ENCODE measurements at places on chromosomes 6 and 20.
A peak's percentile ranks its signal among the peaks of the same experiment; 100 is the strongest.

GRCh38 chr6:127516662-127517273 lies 2.4 kb downstream of the MTCL3 start:
- DNase-seq = peak; percentile 87

- DNase-seq = no peak
Observed at GRCh38 chr6:143429970-143430369, 20.5 kb downstream of the ADAT2 start.

- no peak for DNase-seq
Observed at GRCh38 chr6:107304421-107305025, 154.8 kb downstream of the PDSS2 start.

GRCh38 chr6:165159460-165159859 lies 149.9 kb downstream of the C6orf118 start:
- no peak for DNase-seq

DNA sequence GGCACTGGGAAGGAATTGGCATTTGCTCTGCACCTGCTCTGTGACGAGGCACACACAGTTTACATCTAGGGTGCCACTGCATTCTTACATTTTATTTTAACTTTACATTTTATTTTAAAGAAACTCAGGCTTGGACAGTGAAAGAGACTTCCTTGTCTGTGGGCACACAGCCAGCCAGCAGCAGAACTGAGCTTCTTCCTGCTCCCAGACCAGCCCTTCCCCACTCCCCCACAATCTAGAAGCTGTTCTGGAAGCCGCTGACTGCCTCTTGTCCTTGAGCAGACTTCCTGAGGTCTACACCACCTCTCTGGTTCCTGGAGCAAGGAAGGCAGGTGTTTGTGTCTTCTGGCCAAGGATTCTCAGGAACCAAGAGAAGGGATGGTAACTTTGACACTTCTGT lies 27.9 kb upstream of the CD93 start:
- no peak for DNase-seq

- no peak for DNase-seq
Observed at GRCh38 chr20:3354247-3354646, 53.2 kb downstream of the DNAAF9 start.

DNA sequence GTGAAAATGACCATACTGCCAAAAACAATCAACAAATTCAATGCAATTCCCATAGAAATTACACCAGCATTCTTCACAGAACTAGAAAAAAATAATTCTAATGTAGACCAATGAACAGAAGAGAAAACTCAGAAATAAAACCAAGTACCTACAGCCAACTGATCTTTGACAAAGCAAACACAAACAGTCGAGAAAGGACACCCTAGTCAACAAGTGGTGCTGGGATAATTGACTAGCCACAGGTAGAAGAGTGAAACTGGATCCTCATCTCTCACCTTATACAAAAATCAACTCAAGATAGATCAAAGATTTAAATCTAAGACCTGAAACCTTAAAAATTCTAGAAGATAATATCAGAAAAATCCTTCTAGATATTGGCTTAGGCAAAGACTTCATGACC lies 44.5 kb upstream of the ZNF133 start:
- DNase-seq = no peak

DNA sequence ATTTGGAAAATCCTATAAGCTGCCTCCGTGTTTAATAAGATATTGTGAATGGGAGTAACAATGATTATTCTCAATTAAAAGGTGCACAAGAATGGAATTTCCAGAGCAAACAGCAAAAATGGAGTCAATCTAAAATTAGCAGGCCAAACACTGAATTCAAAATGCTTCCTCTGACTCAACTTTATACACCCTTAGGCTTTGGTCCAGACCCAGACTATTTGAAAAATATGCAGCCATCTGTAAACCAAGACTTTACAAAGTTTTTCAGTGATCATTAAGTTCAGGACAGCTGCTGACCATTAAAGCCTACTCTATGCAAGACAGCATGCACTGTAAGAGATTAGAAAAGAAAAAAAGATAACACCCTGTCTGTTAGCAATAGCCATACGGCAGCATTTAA lies 39.4 kb upstream of the CCN6 start:
- no peak for DNase-seq

GRCh38 chr20:10739566-10739965 lies 65.8 kb upstream of the JAG1 start:
- no peak for DNase-seq

- DNase-seq = no peak
Observed at GRCh38 chr6:107460083-107460631, 793 bp upstream of the PDSS2 start.

GRCh38 chr6:163383912-163384311 lies 30.6 kb upstream of the QKI start:
- no peak for DNase-seq

GRCh38 chr20:8918145-8918544 lies 150.7 kb upstream of the PLCB4 start:
- no peak for DNase-seq

GRCh38 chr6:2773449-2773848 lies 8.3 kb downstream of the WRNIP1 start:
- DNase-seq = no peak

- no peak for DNase-seq
Observed at GRCh38 chr6:45830441-45831139, 185.1 kb downstream of the CLIC5 start.

DNA sequence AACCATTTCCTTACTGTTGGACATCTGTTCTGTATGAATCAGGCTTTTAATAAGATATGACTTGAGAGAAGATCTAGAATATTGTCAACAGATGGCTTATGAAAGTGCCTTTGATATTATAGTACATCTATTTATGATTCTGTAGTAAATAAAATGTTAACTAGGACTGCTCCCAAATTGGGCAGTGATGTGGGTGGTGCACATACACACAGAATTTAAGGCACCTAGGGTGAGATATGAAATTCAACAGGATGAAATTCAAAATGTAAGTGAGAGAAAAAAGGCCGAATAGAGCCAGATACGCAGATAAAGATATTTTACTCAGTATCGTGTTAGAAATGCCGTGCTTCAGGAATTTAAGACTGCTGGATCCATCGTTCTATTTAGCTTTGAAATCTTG lies 26.3 kb downstream of the FAM50B start:
- DNase-seq = peak; percentile 5

DNA sequence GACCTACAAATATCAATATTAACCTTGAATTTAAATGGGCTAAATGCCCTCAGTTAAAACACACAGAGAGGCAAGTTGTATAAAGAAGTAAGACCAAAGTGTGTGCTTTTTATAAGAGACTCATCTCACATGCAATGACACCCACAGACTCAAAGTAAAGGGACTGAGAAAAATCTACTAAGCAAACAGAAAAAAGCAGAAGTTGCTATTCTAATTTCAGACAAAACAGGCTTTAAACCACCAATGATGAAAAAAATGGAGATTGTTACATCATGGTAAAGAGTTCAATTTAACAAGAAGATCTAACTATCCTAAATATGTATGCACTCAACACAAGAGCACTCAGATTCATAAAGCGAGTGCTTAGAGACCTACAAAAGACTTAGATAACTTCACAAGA lies 741.9 kb upstream of the MARCKS start:
- DNase-seq = no peak

GRCh38 chr6:144816936-144817335 lies 531.8 kb downstream of the UTRN start:
- DNase-seq = no peak

DNA sequence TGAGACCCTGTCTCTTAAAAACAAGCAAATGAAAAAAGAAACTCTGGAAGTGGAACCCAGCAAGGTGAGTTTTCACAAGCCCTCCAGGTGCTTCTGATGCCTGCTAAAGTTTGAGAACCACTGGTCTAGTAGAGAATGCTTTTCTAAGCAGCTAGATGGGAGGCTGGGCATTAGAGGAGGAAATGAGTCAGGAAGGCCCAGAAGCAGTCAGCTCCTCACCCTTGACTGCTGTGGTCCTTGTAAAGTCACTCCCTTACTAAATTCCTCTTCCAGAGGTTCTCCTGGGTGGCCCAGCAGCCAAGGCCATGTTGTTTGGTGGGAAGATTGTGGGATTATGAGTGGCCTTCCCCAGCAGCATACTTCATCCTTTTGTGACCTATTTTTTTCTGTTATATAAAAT lies 52.0 kb upstream of the FYN start:
- DNase-seq = no peak

DNA sequence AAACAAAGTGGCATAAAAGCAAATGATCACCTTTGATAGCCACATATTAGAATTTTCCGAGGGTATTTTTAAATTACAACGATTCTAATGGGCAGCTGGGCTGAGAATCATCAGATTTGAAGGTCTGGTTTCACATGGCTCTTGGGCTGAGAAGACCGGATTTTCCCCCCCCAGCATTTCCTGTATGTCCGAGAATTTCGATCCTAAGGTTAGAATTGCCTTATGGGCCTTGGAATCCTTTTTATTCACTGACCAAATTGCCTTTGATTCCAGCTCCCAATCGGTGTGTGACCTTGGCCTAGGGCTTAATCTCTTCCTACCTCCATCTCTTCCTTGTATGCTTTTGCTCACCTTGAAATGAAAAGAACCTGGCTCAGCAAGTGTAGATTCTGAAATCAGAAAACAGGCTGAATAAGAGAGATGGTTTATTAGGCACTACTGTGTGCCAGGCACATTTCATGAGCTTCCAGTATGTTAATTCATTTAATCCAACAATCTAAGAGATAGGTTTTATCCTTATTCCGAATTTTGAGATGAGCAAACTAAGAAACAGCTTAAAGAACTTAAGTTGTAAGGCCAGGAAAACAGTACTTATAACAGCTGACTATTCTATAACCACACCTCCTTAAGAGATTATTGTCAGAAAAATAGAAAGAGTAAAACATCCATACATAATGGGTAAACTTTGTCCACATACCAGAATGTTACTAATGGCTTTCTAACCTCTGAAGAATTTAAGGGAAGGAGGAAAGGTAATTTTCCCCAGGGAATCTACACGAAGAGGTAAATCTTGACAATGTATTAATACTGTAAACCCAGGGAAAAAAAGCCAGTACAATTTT lies 39.4 kb downstream of the HFE start:
- DNase-seq = peak; percentile 64

GRCh38 chr6:54916858-54917257 lies 70.3 kb downstream of the FAM83B start:
- DNase-seq = no peak

DNA sequence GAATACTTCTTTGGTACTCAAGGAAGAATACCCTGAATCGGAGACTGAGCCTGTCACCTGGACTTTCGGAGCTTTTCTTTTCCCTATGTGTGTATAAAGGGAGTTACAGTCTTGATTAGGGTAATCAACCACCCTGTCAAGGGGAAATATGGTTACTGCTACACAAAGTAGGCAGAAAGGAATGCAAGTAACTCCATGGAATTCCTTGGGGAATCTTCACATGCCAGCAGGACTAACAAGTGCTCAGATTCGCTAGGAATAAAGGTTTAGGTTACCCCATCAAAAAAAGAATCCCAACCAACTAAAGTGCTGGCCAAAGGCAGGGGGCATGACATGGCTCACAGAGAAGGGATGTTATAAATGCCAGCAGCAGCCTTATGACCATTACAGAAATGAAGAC lies 10.4 kb downstream of the KCNS1 start:
- DNase-seq = no peak

DNA sequence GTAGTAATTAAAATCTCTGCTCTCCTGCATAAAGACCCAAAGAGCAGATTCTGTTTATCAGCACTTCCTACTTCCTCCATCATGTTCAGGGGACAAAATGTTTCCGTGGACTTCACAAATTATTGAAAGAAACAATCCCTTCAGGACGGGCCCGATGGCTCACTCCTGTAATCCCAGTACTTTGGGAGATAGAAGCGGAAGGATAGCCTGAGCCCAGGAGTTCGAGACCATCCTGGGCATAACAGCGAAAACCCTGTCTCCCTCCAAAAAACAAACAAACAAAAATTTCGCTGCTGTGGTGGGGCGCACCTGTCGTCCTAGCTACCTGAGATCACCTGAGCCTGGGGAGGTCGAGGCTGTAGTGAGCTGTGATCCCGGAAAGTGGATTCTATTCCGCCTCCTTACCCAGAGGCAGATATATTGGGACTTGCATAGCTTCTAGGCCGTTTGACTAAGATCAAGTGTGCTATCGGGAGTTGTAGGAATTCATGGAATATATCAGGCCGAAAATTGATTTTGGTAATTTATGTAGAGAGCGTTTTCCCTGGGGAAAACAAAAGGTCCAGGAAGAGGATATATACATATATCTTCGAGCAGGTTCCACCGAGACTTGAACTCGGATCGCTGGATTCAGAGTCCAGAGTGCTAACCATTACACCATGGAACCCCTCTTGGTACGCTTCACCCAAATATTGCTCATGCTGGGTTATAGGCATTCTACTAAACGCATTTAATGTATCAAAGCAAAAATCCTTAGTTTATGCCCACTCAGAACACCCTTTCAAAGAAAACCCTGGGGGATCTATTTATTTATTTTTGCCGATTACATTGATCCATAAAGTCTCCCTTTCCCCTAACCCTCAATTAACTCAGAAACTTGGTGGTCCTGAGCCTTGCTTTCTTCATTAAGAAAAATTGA lies 74.5 kb upstream of the ZNF184 start:
- peak; percentile 85 for DNase-seq

DNA sequence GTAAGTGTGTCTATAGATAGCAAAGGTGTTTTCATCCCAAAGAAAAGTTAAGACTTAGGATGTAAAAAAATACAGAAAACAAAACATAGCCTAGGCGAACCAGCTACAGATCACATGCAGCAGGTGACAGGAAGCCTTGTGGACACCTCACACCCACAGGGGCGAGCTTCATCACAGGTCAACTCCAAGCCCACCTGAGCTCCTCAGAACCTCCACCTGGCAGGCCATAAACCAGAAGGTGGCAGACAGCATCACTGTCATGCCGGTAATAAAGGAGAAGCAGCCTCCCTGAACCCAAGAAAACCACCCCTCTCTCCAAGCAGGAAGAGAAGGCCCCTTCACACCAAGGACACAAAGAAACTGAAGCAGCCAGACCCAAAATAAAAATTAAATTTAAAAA lies 1.0 kb downstream of the RALGAPA2 start:
- DNase-seq = peak; percentile 52

- no peak for DNase-seq
Observed at GRCh38 chr20:14117768-14118167, 122.5 kb downstream of the MACROD2 start.

DNA sequence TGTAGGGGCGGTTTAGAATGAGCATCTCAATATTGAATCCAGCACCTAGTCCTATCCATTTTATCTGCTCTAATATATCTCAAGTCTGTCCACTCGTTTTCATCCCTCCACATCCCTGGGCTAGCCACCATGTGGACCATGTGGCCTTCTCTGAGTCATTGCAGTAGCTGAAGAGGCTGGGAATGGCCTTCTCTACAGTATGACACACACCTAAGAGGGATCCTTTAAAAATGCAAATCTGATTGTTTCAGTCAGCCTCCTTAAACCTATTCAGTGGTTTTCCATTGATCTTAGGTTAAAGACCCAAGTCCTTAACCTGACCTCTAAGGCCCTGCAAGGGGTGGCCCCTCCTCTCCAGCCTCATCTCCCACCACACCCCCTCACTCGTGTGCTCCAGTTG lies 9.4 kb downstream of the RING1 start:
- no peak for DNase-seq

GRCh38 chr6:165751486-165751885 lies 88.4 kb upstream of the PDE10A start:
- no peak for DNase-seq
